Natural killer cell (primary cell): ENCODE measurements at places on chromosomes 5 and 9. TPM values are rescaled to one million over a fixed set of nuclear protein-coding genes. Genes with fewer than 3 reads are reported as not detected.

DNA sequence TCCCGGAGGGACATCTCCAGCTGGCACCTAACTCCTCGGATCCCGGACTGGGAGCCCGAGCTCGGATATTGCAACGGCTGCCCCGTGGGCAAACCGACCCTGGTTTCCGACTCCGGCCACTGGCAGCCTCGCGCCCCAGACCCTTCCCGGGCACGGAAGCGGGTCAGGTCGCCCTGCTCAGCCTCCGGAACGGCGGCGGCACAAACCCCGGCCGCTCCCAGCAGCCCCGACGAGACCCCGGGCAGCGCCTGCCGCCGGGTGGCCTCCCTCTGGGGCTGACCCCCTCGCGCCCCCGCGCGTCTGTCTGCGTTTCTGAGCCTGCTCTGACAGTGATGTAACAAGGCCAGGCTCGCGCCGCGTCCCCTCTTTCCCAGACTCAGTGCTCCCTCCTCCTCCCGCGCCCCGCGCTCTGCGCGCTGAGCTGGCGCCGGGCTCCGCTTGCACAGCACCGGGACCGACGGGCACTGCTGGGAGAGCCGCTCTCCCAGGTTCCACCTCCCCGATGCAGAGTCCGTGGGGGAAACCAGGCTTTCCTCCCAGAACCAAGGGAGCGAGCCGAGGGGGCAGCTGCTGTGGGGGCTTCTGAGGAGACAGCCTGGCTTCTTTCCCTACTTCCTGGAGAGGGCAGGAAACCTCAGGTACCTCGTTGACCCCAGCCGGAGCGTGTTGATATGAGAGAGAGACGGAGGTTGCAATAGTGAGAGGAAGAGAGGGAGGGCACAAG is at the start of gene TMEM215:
Gene TMEM215 (plus strand): TSS at position 373 of the 724 bp plus-strand sequence. CDS start 644 bp downstream, outside the sequence.
- H3K27me3 ChIP-seq = peaks cover 11% of the 10 kb centered on the region
- no peak for DNase-seq
- no peak within 1 kb of the TSS for H3K27ac ChIP-seq
- no peak within 1 kb of the TSS for H3K4me3 ChIP-seq
- H3K4me1 ChIP-seq = no peaks in the 10 kb centered on the region

- H3K4me3 ChIP-seq = no peak overlapping the region
- no peaks in the 10 kb centered on the region for H3K27me3 ChIP-seq
- no peaks in the 10 kb centered on the region for H3K36me3 ChIP-seq
- DNase-seq = no peak
These were observed 15.1 kb upstream of the LURAP1L start for GRCh38 chr9:12759761-12760160.

Gene ANXA6
- total RNA-seq = 535 TPM

- peaks cover 26% of the 10 kb centered on the region for H3K4me1 ChIP-seq
These were observed 542.4 kb downstream of the RAB3C start for GRCh38 chr5:59125011-59125961.

DNA sequence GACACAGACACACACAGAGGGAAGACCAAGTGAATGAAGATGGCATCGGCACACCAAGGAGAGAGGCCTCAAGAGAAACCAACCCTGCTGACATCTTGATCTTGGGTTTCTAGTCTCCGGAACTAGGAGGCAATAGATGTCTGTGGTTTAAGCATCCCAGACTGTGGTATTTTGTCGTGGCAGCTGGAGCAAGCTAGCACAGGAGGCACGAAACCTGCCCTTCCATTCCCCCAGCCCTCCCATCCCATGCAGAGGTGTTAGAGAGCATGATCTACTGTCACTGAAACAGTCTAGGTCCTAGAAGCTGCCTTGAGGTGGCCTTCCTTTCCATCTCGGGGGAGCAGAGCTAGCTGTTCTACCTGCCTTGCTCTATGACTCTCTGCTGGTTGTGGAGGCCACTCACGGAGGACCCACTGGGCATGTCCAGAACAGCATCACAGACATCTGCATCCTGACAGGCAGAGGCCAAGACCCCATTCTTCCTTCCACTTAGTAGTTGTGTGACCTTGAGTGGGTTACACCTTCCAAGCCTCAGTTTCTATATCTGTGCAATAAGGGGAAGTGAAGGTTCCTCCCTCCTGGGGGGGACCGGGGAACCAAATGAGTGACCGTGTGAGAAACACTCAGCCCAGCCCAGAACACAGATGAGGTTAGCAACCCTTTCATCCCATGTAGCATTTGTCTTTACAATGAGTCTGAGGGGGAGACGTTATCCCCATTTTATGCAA is 134.3 kb upstream of the BOD1 start:
- H3K4me1 ChIP-seq = peaks cover 8% of the 10 kb centered on the region
- H3K27ac ChIP-seq = no peak overlapping the region
- no peak overlapping the region for H3K4me3 ChIP-seq
- H3K36me3 ChIP-seq = no peaks in the 10 kb centered on the region

Gene PCDHB11
- total RNA-seq = not detected
